Stimulated activated effector memory CD8-positive, alpha-beta T cell treated with anti-CD3 and anti-CD28 coated beads, Interleukin-12 subunit alpha, Interleukin-12 subunit beta, amount 100 ng/mL, for 72 hours (primary cell): ENCODE measurements at places on chromosomes 1 and 21.

DNA sequence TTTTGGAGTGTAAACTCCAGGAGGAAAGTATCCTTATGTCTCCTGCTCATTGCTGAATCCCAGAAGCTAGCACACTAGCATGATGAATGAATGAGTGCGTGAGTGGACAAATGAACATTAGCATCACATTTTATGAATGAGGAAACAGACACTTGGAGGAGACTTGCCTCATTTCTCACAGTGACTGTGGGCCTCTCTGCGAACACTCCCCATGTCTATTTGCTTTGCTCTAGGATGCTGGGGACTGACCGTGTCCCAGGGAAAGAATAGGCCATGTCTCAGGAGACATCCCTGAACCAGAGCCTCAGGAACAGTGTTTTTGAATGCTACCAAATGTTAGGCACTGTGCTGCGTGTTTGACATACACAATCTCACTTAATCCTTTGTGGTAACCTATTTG, 140.9 kb downstream of the OMA1 start:
- DNase-seq = no peak

DNA sequence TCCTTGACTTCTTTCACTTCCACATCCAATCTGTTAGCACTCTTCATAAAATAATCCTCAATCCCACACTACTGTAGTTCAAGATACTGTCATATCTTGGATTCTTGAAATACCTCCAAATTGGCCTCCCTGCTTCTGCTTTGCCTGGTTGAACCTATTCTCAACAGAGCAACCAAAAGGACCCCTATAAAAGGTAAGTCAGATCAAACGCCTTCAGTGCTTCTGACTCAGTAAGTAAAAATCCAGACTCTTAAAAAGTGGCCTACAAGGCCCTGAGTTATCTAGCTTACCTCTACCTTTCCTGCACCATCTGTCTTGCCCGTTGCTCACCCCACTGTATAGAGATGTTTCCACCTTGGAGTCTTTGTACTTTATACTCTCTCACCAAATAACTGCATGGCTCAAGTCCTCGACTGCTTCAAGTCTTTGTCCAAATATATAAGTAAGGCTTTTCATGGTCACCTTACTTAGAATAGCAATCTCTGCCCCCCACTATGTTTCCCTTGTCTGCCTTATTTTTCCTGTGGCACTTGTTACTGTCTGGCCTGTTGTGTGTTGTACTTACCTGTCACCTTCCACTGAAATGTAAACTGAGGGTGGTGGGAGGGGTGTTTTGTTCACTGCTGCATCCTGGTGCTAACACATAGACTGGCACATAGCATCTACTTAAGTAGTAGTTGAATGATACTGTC, 5.1 kb upstream of the PIGV start:
- DNase-seq = no peak

GRCh38 chr1:232952514-232953499, 2.4 kb downstream of the NTPCR start:
- DNase-seq = no peak

DNA sequence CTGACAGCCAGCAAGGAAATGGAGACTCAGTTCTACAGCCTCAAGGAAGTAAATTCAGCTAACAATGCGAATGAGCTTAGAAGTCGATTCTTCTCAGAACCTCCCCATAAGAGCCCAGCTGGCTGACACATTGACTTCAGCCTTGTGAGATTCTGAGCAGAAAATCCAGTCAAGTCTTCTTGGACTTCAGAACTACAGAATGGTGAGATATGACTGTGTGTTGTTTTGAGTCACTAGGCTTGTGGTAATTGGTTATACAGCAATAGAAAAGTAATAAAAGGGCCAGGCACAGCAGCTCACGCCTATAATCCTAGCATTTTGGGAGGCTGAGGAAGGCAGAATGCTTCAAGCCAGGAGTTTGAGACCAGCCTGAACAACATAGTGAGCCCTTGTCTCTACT, 161.8 kb upstream of the IVNS1ABP start:
- no peak for DNase-seq

DNA sequence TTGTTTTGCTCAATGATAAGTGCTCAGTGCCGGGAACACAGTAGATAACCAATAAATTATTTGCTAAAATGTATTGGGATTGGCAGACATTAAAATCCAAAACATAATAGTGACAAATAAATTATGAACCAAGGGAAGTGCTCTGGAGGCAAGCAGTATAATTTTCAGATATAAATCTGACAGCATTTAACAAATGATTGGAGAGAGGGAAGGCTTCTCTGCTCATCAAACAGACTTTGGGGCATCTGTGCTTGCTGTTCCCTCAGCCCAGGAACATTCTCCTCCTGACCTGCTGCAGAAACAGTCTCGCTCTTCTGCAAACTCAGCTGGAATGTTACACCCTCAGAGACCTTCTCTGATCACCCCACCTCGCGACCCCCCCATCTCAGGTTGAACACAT, 2.2 kb downstream of the CD46 start:
- DNase-seq = no peak

DNA sequence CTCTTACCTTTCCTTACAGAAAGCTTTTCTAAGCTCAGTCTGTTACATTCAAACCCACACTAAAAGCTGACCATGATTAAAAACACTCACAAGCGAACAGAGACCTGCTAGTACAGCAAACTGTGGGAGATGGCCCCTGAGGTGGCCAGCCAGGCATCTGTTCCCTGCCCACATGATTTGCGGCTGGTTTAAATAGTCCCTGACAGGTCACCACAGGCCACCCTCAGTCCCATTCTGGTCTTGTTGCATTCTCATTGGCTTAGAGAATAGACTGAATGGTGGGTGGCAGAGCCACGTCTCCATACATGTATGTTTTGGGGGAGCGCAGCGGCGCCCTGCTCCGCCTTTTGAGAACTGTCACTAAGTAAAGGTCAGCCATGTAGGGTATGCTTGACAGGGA, 2.3 kb upstream of the ACTA1 start:
- DNase-seq = no peak

- DNase-seq = no peak
Observed at GRCh38 chr1:1109743-1110142, 6.1 kb downstream of the C1orf159 start.

- no peak for DNase-seq
Observed at GRCh38 chr1:34378968-34379856, 202.5 kb downstream of the C1orf94 start.

DNA sequence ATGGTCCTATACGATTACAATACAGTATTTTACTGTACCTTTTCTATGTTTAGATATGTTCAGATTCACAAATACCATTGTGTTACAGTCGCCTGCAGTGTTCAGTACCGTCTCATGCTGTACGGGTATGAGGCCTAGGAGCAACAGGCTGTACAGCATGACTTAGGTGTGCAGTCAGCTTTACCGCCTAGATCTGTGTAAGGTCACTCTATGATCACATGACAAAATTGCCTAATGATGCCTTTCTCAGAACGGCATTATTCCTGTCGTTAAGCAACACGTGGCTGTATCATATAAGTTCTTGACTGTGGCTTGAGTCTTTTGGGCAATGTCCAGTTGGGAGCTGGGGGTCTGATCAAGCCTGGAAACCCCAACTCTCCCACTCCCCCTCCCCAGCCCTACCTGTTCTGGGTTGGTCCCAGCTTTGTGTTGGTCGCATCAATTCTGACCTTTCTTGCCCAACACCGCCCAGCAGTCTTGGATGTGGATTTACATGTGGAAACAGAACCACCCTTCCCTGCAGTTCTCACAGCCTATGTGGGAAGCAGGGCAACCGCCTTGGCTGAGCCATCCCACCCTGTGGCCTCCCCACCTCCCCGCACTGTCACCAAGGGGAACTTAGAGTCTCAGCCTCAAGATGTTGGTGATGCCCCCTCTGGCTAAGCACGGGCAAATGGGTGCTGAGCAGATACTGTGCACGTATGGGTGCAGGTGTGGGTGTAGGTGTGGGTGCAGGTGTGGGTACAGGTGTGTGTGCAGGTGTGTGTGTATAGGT, 80.2 kb upstream of the ACTL8 start:
- no peak for DNase-seq

- DNase-seq = no peak
Observed at GRCh38 chr1:244354810-244355278, 96.9 kb downstream of the ADSS2 start.

DNA sequence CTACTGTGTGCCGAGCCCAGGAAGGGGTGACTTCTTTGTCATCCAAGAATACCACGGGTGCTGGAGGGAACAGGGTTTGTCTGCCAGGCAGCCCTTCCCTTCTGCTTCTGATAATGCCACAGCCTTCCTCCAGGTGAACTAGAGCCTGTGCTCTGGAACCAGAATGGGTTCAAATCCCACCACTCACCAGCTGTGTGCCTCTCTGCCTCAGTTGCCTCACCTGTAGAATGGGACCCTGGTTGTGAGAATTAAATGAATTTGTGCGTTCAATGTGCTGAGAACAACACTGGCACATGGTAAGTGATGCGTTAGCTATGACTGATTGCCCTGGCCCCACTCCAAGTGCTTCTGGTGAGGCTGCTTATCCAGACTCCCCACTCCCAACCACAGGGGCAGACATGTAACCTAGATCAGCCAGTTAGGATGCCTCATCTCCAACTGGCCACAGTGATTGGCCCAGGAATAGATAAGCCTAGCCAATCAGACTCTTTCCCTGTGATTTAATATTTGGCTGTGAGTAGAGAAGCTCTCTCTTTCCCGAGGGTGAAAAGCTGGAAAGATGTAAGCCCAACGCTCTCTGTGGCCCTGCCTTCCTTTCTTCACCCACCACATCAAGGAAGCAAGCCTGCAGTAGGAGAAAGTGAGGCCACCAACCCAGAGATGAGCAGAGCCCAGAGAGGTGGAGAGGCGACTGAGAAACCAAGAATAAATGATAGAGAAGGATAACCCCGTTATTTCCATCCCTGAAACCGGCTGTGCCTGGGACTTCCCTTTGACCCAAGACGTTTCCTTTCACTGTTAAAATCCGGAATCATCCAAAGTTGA, 20.8 kb upstream of the LAPTM5 start:
- no peak for DNase-seq

DNA sequence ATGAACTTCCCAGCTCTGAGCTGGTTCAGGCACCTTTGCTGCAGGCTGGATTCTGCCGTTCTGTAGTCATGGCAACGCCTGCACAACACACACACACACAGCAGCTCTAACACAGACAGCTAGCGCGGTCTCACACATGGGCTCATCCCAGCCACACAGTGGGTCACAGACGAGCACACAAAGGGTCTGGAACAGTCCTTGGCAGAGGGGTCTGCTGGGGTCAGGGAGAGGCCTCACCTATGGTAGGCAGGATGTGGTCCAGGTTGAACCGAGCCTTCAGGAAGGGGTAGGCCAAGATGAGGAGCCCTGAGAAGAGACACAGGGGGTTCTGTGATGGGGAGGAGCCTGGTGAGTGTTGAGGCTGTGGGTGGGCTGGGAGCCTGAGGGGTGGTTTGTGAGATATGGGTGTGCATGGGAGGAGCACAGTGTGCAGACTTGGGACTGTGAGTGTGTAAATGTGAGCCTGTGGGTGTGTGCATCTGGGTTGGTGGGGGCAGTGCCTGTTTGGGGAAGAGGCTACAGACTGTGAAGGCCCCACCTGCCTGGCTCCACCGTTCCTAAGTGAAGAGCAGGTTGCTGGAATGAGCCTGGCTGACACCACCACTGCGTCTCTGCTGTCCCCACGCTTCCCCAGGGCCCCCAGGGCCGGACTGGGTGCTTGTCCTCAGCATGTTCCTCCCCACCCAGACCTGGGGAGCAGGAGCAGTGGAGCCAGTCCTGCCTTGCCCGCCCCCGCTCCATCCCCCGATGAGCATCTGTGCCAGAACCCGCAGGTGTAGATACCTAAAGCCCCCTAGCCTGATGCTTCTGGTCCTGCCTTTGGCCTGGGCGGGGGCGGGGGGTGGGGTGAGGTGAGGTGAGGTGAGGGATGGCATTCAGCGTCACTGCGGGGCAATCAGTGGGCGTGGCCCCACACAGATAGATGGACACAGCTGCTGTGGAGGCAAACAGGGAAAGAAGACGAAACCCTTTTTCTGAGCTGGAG, 1.5 kb downstream of the KNCN start:
- DNase-seq = peak; percentile 66

GRCh38 chr1:219340796-219341195, 167.1 kb downstream of the LYPLAL1 start:
- no peak for DNase-seq

DNA sequence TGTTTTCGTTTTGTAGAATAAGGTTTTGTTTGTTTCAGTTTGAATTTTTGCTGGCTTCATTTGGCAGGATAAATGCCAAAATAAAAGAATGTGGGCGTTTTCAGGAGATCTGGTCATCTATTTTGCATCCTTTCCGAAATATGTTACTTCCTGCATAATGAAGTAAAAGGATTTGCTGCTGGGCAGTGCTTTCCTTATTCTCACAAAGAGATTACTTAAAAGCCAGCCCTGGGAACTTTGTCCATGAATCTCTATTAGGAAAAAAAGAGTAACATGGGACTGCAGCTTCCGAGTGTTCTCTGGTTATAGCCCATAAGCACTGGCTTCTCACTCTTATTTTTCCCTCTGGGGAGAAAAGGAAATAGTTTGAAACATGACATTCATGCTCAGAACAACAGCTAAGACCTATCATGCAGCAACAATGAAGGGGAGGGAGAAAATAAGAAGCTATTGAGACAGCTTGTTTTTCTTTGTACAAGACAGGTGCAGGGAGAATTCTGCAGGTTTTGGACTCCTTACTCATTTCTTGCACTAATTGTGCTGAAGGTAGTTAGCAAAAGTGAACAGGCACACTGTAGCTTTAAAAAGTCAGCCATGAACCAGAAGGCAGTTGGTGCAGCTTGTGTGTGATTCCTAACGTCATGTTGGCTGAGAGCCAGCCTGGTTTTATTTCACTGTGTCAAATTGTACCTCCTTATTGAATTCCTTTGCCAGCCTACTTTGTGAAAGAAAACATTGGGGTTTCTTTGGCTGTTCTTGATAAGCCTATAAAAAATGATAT, at the start of gene SAMD13:
SAMD13 (plus strand) TSS at position 705 of the 781 bp plus-strand sequence. CDS start 1,527 bp downstream, outside the sequence.
- peak; percentile 51 for DNase-seq
